ENCODE measurements at places on chromosomes 2 and 18. TPM values are rescaled to one million over a fixed set of nuclear protein-coding genes. Genes with fewer than 3 reads are reported as not detected.

Gene YIPF4
- total RNA-seq = 14.1 TPM

DNA sequence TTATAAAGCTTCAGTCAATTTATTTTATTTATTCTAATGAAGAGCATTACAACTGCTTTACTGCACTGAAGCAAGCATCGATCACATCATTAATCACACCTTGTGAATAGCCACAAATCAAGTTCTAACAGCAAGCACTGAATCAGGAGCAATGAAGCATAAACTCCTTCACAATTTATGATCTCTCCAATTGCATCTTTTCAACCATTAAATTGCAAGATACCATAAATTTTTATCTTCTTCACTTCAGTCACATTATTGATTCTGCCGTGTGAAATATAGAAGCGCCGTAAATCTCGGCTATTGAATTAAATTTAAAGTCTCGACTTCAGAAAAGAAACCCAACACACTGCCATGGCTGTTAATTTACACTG is 298.7 kb downstream of the CDCA7 start:
- no peak for DNase-seq

DNA sequence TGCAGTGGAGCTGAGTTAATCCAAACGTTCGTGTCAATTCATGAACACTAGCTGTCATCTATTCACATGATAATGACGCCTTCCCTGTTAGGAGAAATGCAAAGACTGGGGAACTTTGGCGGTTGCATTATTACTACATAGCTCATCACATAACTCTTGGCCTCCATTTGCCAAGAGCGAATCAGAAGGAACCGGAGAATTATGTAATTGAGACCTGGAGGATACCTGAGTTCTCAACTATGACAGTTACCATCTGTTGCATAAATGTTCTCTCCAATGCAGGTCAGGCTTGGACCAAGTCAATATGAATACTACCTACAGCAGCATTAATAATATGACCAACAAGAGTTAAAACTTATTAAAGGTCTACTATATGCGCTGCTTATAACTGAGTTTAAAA is 274.5 kb downstream of the CLIP4 start:
- DNase-seq = no peak

Gene FBXO48
- 0.73 TPM for total RNA-seq

DNA sequence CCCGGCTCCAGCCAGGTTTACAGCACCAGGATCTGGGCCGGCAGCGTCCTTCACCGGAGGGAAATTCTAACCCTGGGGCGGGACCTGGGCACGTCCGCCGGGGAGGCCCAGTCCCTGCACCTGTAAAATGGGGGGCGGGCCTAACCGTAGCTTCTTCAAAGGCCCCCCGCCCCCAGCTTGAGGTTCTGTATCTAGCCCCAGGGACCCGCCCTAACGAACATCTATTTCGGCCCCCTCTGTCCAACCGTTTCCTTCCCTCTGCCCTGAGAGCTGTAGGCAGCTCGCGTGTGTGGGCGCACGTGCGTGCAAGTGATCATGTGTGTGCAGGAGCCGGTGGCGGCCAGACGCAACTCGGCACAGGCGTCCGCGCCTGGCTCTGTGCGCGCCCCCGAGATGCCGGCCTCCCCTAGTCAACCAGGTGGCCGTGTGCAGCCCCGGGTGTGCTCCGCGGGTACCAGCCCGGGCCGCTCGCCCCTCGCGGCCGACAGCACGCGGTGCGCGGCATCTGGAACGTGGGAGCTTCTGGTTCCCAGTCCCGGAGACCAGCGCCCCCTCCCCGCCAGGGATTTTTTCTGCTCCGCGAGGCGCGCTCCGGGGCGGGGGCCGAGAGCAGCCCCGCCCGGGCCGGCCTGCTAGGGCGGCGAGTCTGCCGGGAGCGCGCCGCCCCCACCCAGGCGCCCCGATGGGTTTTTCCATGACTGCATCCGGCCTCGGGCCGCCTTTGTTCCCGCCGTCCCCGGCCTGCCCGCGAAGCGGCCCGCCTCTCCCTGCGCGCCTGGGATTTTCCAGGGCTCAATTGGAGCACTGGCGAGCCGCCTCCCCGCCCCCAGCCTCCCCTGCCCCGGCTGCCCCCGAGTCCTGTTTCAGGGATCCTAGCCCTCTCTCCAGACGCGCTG is 21.2 kb downstream of the TEX44 start:
- no peak for DNase-seq

Gene CNPPD1
- 23.3 TPM for total RNA-seq

GRCh38 chr2:231181860-231182512 is 16.4 kb upstream of the ARMC9 start:
- peak; percentile 38 for DNase-seq

Gene SERPINB11
- total RNA-seq = not detected

Gene UPP2
- total RNA-seq = not detected

DNA sequence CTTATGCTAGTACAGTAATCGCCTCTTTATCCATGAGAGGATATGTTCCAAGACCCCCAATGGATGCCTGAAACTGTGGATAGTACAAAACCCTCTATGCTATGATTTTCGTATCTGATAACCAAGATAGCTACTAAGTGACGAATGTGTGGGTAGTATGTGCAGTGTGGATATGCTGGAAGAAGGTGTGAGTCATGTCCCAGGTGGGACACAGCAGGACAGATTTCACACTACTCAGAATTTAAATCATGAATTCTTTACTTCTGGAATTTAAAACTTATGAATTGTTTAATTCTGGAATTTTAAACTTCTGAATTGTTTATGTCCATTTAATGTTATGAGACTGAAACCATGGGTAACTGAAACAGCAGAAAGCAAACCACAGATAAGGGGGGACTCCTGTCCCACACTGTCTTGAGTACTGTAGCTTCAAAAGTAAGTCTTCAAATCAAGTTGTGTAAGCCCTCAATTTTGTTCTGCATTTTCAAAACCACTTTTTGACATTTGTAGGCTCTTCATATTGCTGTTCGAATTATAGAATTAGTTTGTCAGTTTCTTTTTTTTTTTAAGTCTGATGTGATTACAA is 116.0 kb downstream of the LTBP1 start:
- DNase-seq = peak; percentile 22

- no peak for DNase-seq
These were observed 54.0 kb downstream of the COA5 start for GRCh38 chr2:98554116-98554861.

- DNase-seq = no peak
These were observed 28.3 kb upstream of the PEX13 start for GRCh38 chr2:60989259-60989658.

DNA sequence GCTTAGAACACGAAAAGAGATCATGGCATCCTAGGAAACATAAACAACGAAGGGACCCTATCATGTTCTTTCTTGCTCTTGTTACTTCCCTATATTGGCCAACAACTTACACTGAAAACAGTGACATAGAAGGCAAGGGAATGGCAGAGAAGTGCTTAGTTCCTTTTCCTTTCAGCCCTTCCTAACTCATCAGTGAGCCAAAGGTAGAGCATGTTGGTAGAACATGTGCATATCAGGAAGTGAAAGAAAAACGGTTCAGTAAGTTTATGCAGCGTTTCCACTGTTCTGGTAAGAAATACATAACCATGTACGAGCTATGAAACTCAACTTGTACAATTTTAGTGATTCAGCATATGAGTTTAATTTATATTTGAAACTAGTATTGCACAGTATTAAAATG is 21.7 kb downstream of the AKAIN1 start:
- DNase-seq = no peak

DNA sequence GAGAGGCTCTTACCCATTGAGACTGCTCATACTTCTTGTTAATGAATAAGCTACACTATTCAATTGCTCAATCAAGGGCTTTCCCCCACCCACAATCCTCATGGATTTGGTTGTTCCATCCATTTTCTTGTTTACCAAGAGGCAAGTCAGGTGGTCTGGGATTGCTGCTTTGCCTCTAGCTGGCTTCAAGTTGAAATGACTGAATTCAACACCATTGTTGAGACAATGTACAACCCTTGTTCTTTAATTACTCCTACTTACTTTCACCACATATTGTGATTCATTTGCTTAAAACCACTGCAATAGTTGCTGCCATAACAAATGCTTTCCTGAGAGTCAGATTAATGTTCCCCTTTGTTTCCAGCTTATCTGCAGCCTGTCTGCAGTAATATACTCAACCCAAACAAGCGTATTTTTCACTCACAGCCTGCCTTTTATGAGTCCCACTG is 532.2 kb downstream of the RIT2 start:
- DNase-seq = no peak

GRCh38 chr18:23977719-23978483 is 36.7 kb upstream of the TTC39C start:
- DNase-seq = no peak

DNA sequence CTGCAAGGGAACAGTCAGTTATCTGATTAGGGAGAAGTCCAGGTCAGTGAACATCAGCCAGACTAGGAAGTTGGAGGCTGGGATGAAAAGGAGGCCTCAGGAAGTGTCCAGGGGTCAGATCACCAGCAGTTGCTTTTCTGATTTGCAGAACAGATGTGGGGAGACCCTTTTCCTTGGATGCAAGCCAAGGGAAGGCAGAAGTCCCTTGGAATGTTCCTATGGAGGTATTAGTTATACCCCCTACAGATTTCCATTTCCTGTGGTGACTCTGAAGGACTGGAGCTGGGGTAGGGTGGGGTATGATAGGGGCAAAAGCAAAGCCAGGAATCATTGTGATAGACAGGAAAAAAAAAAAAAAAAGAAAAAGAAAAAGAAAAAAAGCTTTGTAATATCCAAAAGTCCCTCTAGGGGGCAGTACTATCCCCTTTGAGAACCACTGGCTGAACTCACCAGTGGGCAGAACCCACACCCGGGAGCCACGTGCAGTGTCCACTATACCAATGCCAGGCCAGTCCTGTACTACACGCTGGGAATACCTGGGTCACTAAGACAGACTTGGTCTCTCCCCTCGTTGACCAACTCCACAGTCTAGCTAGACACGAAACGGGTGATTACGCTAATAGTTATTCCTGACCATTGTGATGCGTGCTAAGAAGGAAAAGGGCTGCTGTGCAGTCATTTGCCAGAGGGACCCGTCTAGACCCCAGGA is 7.4 kb downstream of the DYSF start:
- DNase-seq = peak; percentile 37

- DNase-seq = no peak
These were observed 53.6 kb upstream of the ATP8B1 start for GRCh38 chr18:57856557-57857280.

DNA sequence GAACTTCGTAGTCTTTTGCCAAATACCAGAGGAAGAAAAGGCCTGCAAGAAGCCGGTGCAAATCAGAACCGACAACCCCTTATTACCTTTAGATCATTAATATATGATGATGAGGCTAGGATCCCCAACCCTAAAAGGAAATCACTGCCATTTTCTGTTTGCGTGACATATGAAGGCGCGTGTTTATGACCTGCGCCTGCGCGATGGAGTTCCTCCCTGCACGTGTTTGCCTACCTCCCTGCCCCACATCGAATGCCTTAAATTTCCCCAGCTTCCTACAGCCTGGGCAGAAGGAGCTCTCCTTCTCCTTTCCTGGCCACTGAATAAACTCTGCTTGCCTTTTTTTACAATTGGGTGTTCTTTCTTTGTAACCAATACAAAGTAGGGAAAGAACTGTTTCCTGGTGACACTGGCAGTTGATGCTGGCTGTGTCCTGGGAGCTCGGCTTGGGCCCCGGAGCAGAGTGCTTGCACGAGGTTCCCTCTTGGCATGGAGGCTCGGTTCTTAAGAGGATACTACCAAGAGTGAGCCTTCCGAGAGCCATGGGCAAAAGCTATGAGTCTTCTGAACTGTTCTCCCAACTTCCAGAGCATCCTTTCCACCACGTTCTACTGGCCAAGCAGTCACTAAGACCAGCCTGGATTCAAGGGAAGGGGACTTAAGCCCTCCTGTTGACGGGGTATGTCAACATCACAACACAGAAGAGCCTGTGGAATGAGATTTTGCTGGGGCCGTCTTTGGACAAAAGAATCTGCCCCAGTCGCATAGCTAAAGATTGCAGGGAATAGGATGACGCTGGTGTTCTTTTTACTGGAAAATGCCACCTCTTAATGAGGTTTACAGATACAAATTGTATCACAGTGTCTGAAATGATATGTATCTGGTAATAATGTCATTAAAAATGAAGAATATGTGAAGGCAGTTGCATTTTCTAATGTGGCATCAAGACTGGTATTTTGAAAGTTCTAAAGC is 179.8 kb downstream of the SH3BP4 start:
- DNase-seq = no peak

Gene VSNL1
- total RNA-seq = not detected
